ENCODE measurements at places on chromosomes 4 and X. TPM values are rescaled to one million over a fixed set of nuclear protein-coding genes. Genes with fewer than 3 reads are reported as not detected.

The CASP6 gene
- 8.6 TPM for total RNA-seq

The SLITRK4 gene
- total RNA-seq = 1.6 TPM

The MAOB gene
- total RNA-seq = 5.7 TPM

The ZCCHC12 gene
- 0.52 TPM for total RNA-seq

The XPNPEP2 gene
- total RNA-seq = 0.52 TPM

The SULT1B1 gene
- 4.0 TPM for total RNA-seq

The IL2RG gene
- 0.52 TPM for total RNA-seq

The SSX4B gene
- not detected for total RNA-seq

The CNKSR2 gene
- 9.9 TPM for total RNA-seq

The CCNA2 gene
- 0.33 TPM for total RNA-seq

The PCDH10 gene
- total RNA-seq = 0.26 TPM

The JCHAIN gene
- 27.7 TPM for total RNA-seq

The RAB39B gene
- total RNA-seq = not detected

The LGI2 gene
- 0.78 TPM for total RNA-seq

The DUSP9 gene
- total RNA-seq = not detected

The HDX gene
- total RNA-seq = 1.3 TPM

Measured in body of pancreas (tissue), 4 donors.